ENCODE measurements at places on chromosomes 5 and 9. TPM values are rescaled to one million over a fixed set of nuclear protein-coding genes. Genes with fewer than 3 reads are reported as not detected.

DNA sequence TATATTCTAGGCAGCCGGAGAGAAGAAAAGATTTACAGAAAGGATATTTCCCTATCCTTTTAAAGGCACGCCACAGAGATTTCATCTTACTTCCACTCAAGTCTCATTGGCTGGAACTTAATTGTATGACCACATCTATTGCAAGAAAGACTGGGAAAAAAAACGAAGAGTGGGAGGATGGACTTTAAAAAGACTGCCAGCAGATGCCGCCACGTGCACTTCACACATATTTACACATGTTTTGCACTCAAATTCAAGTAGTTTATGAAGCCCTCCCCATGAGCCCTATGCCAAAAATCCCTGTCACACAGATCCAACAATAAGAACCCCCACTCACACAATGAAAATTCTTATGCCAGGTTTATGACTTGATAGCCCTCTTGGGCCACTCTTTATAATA is 138.5 kb upstream of the TYRP1 start:
- no peak for ATAC-seq

- ATAC-seq, result no peak
These were observed 123.4 kb downstream of the ARL15 start for GRCh38 chr5:54186912-54187445.

GRIN3A gene
- 0.92 TPM for total RNA-seq

BHMT gene
- total RNA-seq, result 4.4 TPM

PCDHB6 gene
- not detected for total RNA-seq

ANKDD1B gene
- total RNA-seq, result 0.34 TPM
